Bladder microvascular endothelial cell (primary cell): ENCODE measurements at places on chromosomes 5 and 9. TPM values are rescaled to one million over a fixed set of nuclear protein-coding genes. Genes with fewer than 3 reads are reported as not detected.

The REEP2 gene
- total RNA-seq = 0.65 and 3.8 TPM in 2 replicates

The TSLP gene
- under 0.01 and 0.06 TPM in 2 replicates for total RNA-seq

The RNF14 gene
- 37.4 and 82.6 TPM in 2 replicates for total RNA-seq

The TSTD2 gene
- 7.4 and 22.8 TPM in 2 replicates for total RNA-seq

The CCDC187 gene
- total RNA-seq = not detected in 2 replicates

The OLFML2A gene
- total RNA-seq = 0.32 and 2.0 TPM in 2 replicates

The ANKH gene
- 2.8 and 23.2 TPM in 2 replicates for total RNA-seq
